ENCODE measurements at places on chromosomes 7 and 10. TPM values are rescaled to one million over a fixed set of nuclear protein-coding genes. Genes with fewer than 3 reads are reported as not detected.

Gene NCF1
- total RNA-seq: 0.37 TPM

Gene FKBP6
- not detected for total RNA-seq

Gene SPDYE16
- not detected for total RNA-seq

Gene PNLIPRP3
- not detected for total RNA-seq

Gene APBB1IP
- total RNA-seq: 4.1 TPM

Gene EFCAB10
- not detected for total RNA-seq

Gene OR6V1
- not detected for total RNA-seq

Gene EMX2
- 0.95 TPM for total RNA-seq

Gene ACBD7
- total RNA-seq: 5.2 TPM

Gene SUGCT
- total RNA-seq: 8.3 TPM

Gene FAM204A
- 78.1 TPM for total RNA-seq

Gene OGDHL
- total RNA-seq: 0.79 TPM

Gene TDRD1
- total RNA-seq: 0.53 TPM

Gene ANKIB1
- 70.1 TPM for total RNA-seq

Gene SEMA4G
- total RNA-seq: 1.2 TPM

Gene TMEM213
- not detected for total RNA-seq

Gene CEP55
- total RNA-seq: 23.6 TPM

Gene PDZD7
- 0.21 TPM for total RNA-seq
